ENCODE measurements at places on chromosomes 4 and X. TPM values are rescaled to one million over a fixed set of nuclear protein-coding genes. Genes with fewer than 3 reads are reported as not detected.

DNA sequence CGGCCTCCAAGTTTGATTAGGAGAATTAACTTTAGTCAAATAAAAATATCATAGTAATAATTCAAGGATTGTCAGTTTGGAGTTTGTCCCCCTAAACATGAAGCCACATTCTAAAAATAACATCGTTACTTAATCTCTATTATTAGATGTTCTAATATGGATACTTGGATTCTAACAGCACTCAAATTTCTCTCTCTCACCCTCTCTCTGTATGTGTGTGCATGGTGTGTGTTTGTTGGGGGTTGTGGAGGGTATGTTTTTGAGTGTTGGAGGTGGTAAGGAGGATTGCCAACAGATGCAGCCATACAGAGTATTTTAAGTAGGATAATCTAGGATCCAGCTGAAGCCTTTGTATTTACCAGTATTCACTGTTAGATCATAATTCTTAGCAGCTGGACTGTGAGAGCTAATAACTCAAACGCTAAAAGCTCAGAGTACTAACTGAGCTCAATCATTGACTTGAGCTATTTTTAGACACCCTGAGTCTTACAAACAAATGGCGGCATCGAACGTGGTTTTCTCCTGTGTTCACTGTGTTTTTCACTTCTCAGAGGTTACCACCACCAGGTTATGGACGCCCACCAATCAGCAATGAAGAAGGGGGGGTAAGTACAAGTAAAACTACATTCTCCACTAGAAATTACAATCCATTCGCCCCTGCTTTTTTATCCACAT lies 8.8 kb downstream of the ENAM start:
- no peak for DNase-seq

DNA sequence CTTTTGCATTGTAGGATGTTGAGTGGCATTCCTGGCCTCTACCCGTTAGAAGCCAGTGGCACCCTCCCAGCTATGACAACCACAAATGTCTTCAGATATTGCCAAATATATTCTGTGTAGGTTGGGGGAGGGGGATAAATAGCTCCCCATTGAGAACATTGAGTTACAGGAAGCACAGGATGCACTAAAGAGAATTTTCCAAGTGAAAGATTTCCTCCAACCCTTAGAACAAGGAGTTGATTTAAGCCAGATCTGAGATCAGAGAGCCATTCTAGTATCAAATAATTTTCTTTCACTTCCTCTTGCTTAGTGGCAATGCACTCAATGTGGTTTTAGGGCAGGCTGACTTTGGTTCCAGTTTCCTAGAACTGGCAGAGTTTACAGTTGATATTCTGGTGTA lies 436.6 kb downstream of the C4orf33 start:
- DNase-seq = no peak

DNA sequence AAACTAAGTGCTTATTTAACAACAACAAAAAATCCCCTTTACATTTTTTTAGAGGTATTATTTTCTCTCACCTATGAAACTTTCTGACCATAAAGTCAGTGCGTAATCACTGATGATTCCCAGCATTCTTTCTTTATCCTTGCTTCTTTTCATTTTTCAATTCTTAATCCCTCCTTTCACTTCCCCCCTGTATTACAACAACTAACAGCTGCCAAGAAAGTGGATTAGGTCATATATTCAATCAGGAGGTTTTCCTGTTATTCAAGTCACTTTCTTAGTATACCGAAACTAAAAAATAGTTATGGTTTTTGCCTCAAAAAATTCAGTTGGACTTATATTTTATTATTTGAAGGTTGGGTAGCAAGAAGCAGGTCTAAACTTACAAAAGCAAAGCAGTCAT lies 2.1 kb upstream of the STAP1 start:
- DNase-seq = no peak

DNA sequence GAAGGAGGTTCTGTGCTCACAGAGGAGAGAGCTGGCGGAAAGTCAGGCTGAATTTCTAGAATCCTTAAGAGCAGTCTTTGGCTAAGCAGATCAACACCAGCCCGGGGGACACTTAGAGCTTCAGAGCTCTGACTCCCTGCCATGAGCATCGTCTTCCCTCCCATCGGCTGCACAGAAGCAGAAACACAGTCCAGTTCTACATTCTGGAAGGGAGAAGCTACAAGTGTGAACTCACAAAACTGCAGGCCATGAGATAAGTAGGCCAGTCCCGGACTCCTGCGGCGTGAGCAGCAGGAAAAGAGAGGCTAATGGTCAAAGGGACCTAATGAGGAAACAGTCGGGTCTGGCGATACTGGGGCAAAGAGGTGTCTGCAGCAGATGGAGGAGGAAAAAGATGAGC lies 211.5 kb downstream of the DHX15 start:
- DNase-seq = no peak

DNA sequence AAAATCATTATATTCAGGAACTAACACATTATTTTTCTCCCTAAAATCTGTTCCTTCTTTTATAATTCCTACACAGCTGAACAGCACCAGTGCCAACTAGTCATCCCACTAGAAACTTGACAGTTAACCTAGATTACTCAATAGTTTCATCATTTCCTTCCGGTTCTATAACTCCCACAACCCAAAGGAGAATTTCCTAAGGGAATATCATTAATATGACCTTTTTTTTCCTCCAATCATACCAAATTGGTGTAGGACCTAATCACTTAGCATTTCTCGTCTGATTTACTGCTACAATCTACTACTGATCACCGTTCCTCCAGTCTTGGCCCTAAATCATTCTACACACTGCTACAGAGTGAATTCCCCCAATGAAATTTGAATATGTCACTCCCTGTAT lies 45.9 kb downstream of the WDFY3 start:
- peak; percentile 78 for DNase-seq

DNA sequence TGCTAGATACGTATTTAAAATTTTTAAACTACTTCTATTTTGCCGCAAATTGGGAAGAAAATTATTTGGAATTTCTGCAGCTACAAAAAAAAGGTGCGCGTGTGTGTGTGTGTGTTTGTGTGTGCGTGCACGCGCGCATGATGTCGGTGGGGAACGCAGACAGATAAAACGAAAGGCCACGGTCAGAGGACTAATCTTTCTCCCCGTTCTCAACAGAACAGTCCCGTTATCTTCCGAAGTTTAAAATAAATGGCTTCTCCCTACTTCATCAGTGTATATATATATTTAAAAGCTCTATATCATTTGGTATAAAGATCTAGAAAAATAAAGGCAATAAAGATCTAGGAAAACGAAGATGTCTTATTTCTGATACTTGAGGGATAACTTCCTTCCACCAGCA lies 1.5 kb downstream of the MGARP start:
- DNase-seq = peak; percentile 7

- DNase-seq = no peak
Observed at GRCh38 chr4:15585331-15585730, 69.8 kb downstream of the FBXL5 start.

DNA sequence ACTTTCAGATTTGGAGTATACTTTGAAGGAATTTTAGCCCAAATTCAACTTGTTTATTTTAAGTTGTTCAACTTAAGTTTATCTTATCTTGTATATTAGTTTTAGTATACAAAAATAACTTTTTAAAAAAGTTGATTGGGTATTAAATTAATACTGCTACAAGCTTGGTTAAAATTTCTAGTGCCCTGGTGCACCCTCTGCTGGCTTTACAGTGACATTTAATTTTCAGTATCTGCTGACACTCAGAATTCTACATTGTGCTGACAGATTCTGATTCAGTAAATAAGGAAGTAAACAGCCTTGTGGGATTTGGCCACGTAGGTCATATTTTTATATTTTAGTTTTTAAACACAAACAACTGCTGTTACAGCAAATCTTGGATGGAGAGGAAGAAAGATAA lies 2.9 kb downstream of the EDA start:
- DNase-seq = peak; percentile 6

DNA sequence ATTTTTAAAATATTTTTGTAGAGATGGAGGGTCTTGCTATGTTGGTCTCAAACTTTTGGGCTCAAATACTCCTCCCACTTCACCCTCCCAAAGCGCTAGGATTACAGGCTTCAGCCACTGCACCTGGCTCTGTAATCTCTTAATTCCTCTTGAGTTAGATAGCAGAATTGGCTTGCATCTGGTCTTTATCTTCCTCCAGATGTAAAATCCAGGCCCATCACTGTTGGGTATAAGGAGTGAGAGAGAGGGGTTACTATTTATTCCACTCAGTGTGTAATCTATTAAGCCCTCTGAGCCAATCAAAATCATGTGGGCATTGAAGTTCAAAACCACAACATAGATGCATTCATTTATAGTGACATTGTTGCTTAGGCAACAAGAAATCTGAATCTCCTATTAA lies 33.9 kb downstream of the ANK2 start:
- no peak for DNase-seq

GRCh38 chr4:148926276-148927260 lies 484.4 kb upstream of the NR3C2 start:
- peak; percentile 0 for DNase-seq

DNA sequence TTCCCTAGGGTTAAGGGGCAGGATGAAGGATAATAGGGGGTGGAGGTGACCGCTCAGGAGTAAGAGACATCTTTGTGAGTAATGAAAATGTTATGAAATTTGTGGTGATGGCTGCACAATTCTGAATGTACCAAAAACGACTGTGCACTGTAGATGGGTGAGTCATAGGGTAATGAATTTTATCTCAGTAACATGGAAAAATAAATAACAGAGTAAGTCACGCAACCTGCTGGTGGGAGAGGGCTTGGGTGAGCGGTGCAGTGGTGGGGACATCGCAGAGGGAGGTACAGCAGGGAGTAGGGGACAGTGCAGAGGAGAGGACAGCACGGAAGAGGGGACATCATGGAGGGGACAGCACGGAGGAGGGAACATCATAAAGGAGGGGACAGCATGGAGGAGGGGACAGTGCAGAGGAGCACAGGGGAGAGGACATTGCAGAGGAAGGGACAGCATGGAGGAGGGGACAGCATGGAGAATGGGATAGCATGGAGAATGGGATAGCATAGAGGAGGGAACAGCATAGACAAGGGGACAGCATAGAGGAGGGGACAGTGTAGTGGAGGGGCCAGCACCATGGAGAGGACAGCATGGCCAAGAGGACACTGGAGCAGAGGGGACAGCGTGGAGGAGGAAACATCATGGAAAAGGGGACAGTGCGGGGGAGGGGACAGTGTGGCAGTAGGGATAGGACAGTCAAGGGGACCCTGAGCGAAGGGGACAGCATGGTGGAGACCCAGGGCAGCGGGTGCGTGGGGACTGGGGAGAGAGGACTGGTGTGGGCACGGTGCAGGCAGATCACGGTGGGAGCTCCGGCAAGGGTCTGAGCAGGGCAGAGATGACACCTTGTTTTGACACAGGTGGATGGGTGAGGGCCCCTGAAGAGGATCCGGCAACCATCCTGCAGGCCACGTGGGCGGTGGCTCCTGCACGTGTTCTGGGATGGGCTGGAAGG lies 68.5 kb upstream of the MXD4 start:
- peak; percentile 93 for DNase-seq

DNA sequence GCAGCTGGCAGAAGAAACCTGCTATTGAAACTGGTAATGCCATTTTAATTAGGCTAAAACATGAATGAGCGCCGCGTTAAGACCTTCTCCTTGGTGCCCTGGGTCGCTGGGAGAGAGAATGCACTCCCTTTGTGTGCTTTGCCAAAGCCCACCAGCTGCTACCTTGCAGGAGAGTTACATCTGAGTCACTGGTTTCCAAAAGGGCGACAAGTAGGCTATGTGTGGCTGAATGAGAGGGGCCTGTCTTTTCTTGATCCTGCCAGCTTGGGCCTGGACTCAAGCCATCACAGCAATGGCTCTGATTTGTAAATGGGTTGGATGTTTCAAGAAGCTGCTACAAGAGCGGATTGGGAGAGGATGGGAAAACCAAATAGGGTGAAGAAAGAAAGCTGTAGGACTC lies 81.5 kb downstream of the NHS start:
- no peak for DNase-seq

DNA sequence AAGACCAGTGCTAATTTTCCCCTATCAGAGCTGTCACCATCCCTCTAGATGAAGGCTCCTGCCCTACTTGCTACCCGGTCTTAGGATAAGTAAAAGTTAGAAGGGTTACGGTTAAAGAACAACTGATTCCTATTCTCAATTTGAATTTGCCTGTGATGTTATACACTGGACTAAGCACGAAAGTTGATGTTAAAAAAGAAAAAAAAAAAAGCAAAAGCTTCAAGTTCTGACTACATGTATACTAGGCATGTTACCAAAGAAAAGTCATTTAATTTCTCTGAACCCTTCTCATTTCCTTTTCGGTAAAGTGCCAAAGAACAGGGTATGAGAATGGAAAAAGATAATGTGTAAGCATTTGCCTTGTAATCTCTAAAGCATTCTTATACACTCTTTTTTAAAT lies 1.4 kb upstream of the PPID start:
- no peak for DNase-seq

GRCh38 chr4:40844261-40844660 lies 94.5 kb downstream of the NSUN7 start:
- DNase-seq = no peak

- no peak for DNase-seq
Observed at GRCh38 chr4:56243107-56243506, 144.2 kb downstream of the AASDH start.

DNA sequence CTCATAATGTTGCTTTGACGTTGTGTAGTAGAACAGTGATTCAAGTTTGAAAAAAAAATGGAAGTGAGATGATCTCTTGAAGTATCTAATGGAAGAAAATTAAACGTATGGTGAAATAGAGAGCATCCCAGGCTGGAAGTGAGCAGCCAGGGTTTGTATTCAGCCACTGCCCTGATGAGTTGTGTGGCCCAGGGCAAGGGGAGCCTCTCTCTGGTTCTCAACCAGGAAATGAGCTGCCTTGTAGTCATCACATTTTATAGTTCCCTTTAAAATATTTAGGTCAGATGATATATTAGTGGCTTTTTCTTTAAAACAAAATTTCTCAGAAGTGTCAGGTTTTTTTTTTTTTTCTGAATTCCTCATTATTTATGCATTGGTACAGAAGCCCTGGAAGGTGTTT lies 150.3 kb downstream of the GPAT3 start:
- DNase-seq = peak; percentile 45

GRCh38 chr4:108544481-108544880 lies 75.9 kb upstream of the RPL34 start:
- DNase-seq = peak; percentile 51

DNA sequence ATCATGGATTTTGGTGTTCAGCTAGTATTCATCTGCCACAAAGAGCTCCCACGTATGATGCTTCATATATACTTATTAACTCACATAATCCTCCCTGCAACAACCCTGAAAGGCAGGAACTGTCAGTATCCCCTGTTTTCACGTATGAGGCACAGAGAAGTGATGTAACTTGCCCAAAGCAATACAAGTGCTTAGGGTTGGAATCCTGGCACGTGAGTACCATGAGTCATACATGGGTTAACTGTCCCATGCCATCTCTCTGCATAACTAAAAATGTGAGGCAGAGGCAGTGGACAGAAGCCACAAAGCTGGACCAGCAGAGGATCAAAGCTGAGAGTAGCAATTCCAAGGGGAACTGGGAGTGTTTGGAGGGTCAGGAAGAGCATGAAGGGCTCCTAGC lies 35.7 kb upstream of the EGFL6 start:
- DNase-seq = peak; percentile 44

Gene AMBN
- total RNA-seq = not detected

Gene ARAP2
- 11.2 TPM for total RNA-seq

Gene STAP1
- total RNA-seq = not detected

Gene EDNRA
- total RNA-seq = 4.2 TPM

Gene EXOC1L
- total RNA-seq = not detected

Gene HPGDS
- not detected for total RNA-seq

Gene NLGN3
- total RNA-seq = 0.43 TPM

Gene TLR10
- total RNA-seq = not detected

Gene VEGFC
- total RNA-seq = 77.3 TPM

Gene MAP7D3
- 14.5 TPM for total RNA-seq

All from fibroblast of villous mesenchyme (primary cell).